ENCODE measurements at places on chromosomes 6 and 20. TPM values are rescaled to one million over a fixed set of nuclear protein-coding genes. Genes with fewer than 3 reads are reported as not detected.

- no peaks in the 10 kb centered on the region for H3K36me3 ChIP-seq
- H3K4me1 ChIP-seq = peaks cover 19% of the 10 kb centered on the region
- H3K27me3 ChIP-seq = no peaks in the 10 kb centered on the region
- H3K27ac ChIP-seq = no peak overlapping the region
- DNase-seq = no peak
- no peak overlapping the region for H3K4me3 ChIP-seq
Observed at GRCh38 chr20:48624315-48625020, 203.3 kb downstream of the PREX1 start.

- H3K27ac ChIP-seq = no peak overlapping the region
- no peaks in the 10 kb centered on the region for H3K4me1 ChIP-seq
- H3K36me3 ChIP-seq = no peaks in the 10 kb centered on the region
Observed at GRCh38 chr6:8237668-8238067, 135.3 kb upstream of the EEF1E1 start.

GRCh38 chr6:15248451-15249370 is 2.8 kb downstream of the JARID2 start:
- H3K27me3 ChIP-seq = no peaks in the 10 kb centered on the region
- no peaks in the 10 kb centered on the region for H3K4me1 ChIP-seq
- H3K36me3 ChIP-seq = no peaks in the 10 kb centered on the region
- peak overlapping the region; percentile 92 for H3K27ac ChIP-seq
- peak; percentile 97 for DNase-seq
- peak overlapping the region; percentile 88 for H3K4me3 ChIP-seq

DNA sequence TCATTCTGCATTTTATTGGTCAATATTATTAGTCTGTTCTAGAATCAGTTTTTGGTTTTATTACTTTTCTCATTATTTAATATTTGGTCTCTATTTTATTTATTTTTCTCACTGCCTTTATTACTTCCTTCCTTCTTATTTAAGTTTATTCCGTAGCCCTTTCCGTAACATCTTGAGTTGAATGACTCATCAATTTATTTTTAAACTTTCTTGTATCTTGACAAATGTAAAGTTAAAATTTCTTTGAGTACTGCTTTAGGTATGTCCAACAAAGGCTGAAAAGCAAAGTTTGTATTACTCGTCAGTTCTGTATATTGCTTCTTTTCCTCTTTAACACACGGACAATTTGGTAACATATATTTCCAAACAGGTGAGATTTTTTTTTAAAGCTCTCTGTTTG is 192.0 kb downstream of the CD109 start:
- no peaks in the 10 kb centered on the region for H3K4me1 ChIP-seq
- H3K27ac ChIP-seq = no peak overlapping the region
- no peaks in the 10 kb centered on the region for H3K36me3 ChIP-seq
- H3K27me3 ChIP-seq = no peaks in the 10 kb centered on the region
- no peak overlapping the region for H3K4me3 ChIP-seq
- DNase-seq = no peak

DNA sequence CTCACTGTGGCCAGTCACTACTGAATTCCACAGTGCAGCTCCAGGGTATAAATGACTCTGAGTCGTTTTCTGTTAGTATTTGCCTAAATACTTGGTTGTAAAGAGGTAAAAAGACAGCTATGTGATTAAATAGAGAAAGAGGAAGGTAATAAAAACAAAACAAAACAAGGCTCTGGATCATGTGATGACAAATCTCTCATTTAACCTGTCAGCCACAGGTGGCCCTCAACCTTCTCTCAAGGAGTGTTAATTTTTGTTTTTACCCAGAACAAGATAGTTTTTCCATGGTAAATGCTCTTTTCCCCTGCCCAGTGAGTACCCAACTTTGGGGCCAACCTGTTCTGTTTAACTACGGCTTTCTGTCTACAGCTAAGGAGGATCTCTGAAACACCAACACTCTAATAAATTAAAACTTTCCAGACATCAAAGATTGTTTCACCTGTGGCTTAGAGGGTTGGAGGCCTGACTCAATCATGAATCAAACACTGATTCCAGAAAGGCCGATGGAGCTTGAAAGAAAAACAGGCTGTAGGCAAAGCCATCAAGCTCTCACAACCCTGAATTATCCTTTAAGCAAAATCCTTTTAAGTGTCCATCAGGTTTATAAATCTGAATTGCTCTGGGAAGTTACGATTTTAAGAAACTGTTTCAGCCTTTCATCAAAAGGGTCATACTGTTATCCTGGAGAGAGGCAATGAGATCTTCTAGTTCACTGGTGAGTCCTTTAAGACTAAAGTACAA is 81.5 kb upstream of the BCLAF1 start:
- no peak overlapping the region for H3K27ac ChIP-seq
- no peak overlapping the region for H3K4me3 ChIP-seq
- H3K4me1 ChIP-seq = no peaks in the 10 kb centered on the region
- H3K27me3 ChIP-seq = no peaks in the 10 kb centered on the region
- no peaks in the 10 kb centered on the region for H3K36me3 ChIP-seq
- DNase-seq = no peak

SRSF12 gene
- total RNA-seq = 0.75 TPM

RGS17 gene
- total RNA-seq = 0.28 TPM

GRCh38 chr20:10060226-10060625 is 25.4 kb downstream of the ANKEF1 start:
- no peaks in the 10 kb centered on the region for H3K4me1 ChIP-seq
- DNase-seq = no peak
- H3K4me3 ChIP-seq = no peak overlapping the region
- H3K36me3 ChIP-seq = peaks cover 3% of the 10 kb centered on the region
- H3K27me3 ChIP-seq = no peaks in the 10 kb centered on the region

GRCh38 chr20:21322921-21323331 is 19.8 kb downstream of the XRN2 start:
- H3K4me1 ChIP-seq = peaks cover 63% of the 10 kb centered on the region
- H3K27me3 ChIP-seq = no peaks in the 10 kb centered on the region
- H3K36me3 ChIP-seq = no peaks in the 10 kb centered on the region
- no peak overlapping the region for H3K4me3 ChIP-seq

SLPI gene
- total RNA-seq = 57.3 TPM

DNA sequence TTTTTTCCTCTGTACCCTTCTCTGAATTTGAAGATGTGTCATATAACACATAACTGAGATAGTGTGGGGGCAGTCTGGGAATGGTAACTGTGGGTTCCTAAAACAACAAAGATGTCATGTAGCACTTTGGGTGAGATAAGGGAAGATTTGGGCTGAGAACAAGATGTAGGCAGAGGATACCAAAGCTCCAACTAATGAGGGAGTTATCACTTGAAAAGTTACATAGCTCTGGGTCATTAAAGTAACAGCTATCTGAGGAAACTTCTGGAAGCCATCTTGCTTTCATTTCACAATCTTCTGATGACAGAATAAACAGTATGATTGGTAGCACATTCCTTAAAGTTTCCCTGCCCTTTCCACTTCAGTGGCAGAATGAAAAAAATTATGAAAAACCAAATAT is 255.4 kb downstream of the TBX18 start:
- no peaks in the 10 kb centered on the region for H3K36me3 ChIP-seq
- no peak overlapping the region for H3K4me3 ChIP-seq
- H3K27ac ChIP-seq = no peak overlapping the region
- H3K4me1 ChIP-seq = no peaks in the 10 kb centered on the region
- DNase-seq = no peak

DNA sequence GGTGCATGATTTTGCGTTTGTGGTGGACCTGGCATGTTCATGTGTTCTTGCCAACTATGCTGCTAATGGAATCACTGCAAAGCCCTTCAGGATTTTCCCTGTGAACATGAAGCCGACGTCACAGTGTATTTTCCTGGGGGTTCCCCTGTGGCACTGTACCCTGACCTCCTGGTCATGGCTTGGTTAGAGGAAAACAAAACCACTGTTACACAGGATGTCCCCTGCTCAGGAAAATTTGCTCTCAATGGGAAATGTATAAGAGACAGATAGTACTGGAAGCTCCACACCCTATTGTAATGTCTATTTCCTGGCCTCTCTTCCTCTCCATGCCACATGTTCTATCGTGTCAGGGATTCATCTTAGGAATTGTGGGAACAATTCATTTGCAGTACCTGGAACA is 19.7 kb downstream of the TSHZ2 start:
- H3K4me3 ChIP-seq = no peak overlapping the region
- DNase-seq = no peak
- no peaks in the 10 kb centered on the region for H3K36me3 ChIP-seq

CST3 gene
- total RNA-seq = 914 TPM

GRCh38 chr6:154386848-154387717 is 30.5 kb upstream of the IPCEF1 start:
- no peaks in the 10 kb centered on the region for H3K4me1 ChIP-seq
- H3K36me3 ChIP-seq = no peaks in the 10 kb centered on the region
- no peaks in the 10 kb centered on the region for H3K27me3 ChIP-seq
- H3K4me3 ChIP-seq = no peak overlapping the region
- H3K27ac ChIP-seq = no peak overlapping the region

DNA sequence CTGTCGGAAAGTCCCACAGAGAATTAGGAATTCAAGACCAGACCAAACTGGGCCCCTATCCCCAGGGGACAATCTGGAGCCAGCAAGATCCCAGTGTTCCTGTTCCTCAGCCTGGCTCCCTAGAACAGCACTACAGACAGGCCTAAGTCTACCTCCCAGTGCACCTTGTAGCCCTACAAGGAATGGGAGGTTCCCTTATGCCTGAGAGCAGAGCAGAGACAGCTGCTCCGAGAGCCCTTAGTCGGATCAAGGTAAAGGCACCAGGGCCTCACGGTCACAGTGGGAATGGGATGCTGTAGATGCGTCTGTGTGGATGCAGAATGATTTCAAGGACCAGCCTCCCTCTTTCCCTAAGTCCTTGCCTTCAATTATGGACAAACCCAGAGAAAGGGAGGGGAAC is 204.5 kb upstream of the STXBP5 start:
- DNase-seq = no peak
- no peaks in the 10 kb centered on the region for H3K36me3 ChIP-seq
- H3K27ac ChIP-seq = no peak overlapping the region
- H3K27me3 ChIP-seq = no peaks in the 10 kb centered on the region

GRCh38 chr6:360764-361373 is 30.7 kb upstream of the IRF4 start:
- H3K27me3 ChIP-seq = no peaks in the 10 kb centered on the region
- H3K4me3 ChIP-seq = no peak overlapping the region
- no peak for DNase-seq
- no peak overlapping the region for H3K27ac ChIP-seq
- H3K36me3 ChIP-seq = no peaks in the 10 kb centered on the region

GRCh38 chr20:32541323-32542258 is 43.5 kb downstream of the NOL4L start:
- H3K36me3 ChIP-seq = no peaks in the 10 kb centered on the region
- peaks cover 38% of the 10 kb centered on the region for H3K4me1 ChIP-seq
- no peaks in the 10 kb centered on the region for H3K27me3 ChIP-seq
- H3K4me3 ChIP-seq = no peak overlapping the region
- no peak overlapping the region for H3K27ac ChIP-seq

DNA sequence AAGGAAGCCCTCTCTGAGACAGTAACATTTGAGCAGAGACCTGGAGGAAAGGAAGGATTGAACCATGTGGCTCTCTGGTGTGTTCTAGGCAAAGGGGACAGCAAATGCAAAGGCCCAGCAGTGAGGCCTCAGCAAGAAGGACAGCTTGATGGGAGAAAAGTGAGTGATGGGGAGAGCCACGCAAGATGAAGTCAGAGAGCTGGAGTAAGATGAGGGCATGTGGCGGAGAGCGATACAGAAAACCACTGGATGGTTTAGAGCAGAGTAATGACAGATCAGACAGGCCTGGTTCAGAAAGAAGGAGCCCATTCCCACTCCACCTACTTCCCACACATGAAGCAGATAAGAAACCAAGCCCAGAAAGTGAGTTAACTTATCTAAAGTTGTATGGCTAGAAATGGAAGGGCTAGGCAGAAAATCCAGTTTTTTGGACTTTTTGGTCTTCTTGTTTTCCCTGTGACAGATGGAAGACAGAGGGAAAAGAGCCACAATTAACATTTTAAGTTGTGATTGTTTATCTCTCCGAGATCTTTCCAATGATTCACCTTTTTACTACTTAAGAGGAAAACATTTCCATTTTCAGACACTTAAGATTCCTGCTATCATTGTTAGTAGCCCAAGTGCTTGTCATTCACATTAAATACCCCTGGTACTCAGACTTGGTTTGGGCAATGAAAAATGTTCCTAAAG is 723 bp upstream of the SNPH start:
- peak overlapping the region; percentile 73 for H3K27ac ChIP-seq
- H3K36me3 ChIP-seq = no peaks in the 10 kb centered on the region
- DNase-seq = no peak
- H3K27me3 ChIP-seq = no peaks in the 10 kb centered on the region
- no peaks in the 10 kb centered on the region for H3K4me1 ChIP-seq

DNA sequence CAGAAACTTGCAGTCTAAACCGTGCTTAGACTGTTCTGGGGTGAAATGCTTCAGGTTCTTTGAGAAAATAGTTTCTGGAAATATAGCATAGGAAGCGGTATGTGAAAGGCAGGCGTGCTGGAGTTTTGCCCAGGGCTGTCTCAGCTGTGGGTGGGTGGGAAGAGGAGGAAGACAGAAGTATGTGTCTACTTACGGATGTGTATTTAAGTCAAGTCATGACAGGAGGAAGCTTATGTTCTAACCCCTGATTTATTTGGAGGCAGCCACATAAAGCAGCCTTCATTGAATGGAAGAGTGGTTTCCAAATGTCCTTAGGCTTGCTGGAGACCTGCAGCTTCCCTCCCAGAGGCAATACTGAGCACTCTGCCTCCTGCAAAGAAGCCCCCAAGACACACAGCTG is 345.8 kb upstream of the PRND start:
- no peaks in the 10 kb centered on the region for H3K27me3 ChIP-seq
- no peak overlapping the region for H3K4me3 ChIP-seq
- no peaks in the 10 kb centered on the region for H3K36me3 ChIP-seq
- no peak for DNase-seq
- H3K4me1 ChIP-seq = no peaks in the 10 kb centered on the region

CCNC gene
- 23.1 TPM for total RNA-seq

- H3K27ac ChIP-seq = peak within 1 kb of the TSS; percentile 66
- H3K4me1 ChIP-seq = no peaks in the 10 kb centered on the region
- peak; percentile 90 for DNase-seq
- no peaks in the 10 kb centered on the region for H3K27me3 ChIP-seq
- no peaks in the 10 kb centered on the region for H3K36me3 ChIP-seq
Observed at GRCh38 chr20:35171753-35172433, at the start of gene PROCR. Gene PROCR (plus strand): TSS chr20:35172072. CDS start chr20:35172155, 83 bp downstream.

Measured in right atrium auricular region (tissue), 2 donors.